ENCODE measurements at places on chromosomes 5 and 9.

- peak; percentile 38 for DNase-seq
Measured at GRCh38 chr9:131304676-131305355, 15.3 kb downstream of the PLPP7 start.

GRCh38 chr9:133854765-133855164, 116.6 kb upstream of the SARDH start:
- no peak for DNase-seq

DNA sequence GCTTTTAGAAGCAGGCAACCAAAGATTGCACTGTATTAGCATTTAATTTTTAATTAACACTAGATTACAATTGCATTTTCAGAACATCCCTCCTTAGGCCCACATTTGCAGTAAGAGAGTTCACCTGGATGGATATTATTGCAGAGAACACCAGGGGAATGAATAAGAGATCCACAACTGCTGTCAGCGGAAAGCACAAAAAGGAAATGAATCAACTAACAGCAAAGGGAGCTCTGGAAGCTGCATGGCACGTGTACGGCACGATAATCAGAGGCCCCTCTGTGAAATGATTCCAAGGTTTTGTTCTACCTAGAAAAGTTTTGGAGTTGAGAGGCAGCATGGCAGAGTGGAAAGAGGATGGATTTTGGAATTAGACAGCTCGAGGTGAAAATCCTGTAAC, 361.2 kb upstream of the C9orf72 start:
- no peak for DNase-seq

- DNase-seq = peak; percentile 83
Measured at GRCh38 chr5:55816342-55816741, 34.8 kb upstream of the IL31RA start.

- no peak for DNase-seq
Measured at GRCh38 chr5:135977375-135977928, 22.7 kb upstream of the LECT2 start.

GRCh38 chr5:14581891-14582796, 552 bp downstream of the OTULINL start:
- DNase-seq = peak; percentile 43

GRCh38 chr5:170534177-170534576, 30.4 kb downstream of the KCNIP1 start:
- no peak for DNase-seq

DNA sequence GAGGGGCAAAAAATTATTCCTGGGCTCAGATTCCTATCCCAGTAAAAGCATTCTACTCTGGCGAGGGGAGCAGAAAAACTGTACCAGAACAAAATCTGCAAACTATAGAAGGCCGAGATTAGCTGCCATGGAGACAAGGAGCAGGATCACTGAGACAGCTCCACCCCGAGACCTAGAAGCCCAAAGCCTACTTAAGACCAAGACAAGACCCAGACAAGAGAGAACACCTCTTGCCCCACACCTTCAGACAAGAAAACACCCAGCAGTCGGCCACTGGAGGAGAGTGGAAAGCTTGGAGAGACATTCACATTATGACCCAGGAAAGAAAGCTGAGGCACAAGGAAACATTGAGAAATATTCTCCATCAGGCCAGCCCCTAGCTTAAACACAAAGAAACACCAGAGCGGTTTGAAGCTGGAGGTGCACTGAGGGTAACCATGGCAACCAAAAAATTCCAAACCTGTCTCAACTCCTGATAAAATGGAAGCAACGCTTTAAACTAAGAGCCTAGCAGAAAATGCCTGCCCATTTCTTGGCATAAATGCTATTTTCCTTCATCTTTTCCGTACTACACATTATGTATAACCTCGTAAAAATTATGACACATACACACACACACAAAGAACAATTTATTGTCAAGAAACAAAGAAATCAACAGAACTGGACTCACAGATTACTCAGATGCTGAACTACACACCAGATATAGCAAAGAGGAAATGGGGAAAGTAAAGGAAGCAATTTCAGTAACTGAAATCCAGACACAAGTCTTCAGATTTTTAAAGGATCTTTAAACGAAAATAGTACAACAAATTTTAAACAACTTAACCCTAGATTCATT, 53.8 kb upstream of the FTMT start:
- no peak for DNase-seq

GRCh38 chr5:171420431-171421241, 1.2 kb downstream of the FGF18 start:
- DNase-seq = peak; percentile 89

DNA sequence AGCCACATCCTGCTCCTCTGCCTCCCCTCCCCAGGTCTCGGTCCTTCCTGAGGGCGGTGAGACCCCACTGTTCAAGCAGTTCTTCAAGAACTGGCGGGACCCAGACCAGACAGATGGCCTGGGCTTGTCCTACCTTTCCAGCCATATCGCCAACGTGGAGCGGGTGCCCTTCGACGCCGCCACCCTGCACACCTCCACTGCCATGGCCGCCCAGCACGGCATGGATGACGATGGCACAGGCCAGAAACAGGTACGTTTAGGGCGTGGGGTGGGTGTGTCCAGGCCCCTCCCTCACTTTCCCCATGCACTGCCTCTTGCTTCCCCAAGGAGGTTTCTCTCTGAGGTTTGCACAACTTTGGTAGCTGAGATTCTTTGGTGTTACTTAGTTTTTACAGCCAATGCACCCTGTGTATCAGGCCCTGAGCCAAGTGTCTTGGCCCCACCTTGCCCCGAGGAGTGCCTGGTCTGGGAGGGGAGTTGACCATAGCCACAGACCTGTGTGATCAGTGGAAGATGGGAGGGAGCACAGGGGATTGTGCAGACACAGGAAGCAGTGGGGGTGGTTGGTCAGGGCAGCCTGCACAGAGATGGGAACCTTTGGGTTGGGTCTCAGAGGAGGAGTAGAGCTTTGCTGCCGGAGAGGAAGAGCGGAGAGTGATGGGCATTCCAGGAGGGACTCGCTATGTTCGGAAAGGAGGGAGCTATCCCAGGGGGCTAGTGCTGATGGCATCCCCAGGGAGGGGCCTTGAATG, 50.8 kb downstream of the GSN start:
- no peak for DNase-seq

- peak; percentile 39 for DNase-seq
Measured at GRCh38 chr9:111316796-111317195, 13.2 kb downstream of the OR2K2 start.

- no peak for DNase-seq
Measured at GRCh38 chr9:8713149-8713810, 913.7 kb upstream of the DMAC1 start.

GRCh38 chr5:150567031-150567717, 59.2 kb downstream of the NDST1 start:
- DNase-seq = peak; percentile 93

DNA sequence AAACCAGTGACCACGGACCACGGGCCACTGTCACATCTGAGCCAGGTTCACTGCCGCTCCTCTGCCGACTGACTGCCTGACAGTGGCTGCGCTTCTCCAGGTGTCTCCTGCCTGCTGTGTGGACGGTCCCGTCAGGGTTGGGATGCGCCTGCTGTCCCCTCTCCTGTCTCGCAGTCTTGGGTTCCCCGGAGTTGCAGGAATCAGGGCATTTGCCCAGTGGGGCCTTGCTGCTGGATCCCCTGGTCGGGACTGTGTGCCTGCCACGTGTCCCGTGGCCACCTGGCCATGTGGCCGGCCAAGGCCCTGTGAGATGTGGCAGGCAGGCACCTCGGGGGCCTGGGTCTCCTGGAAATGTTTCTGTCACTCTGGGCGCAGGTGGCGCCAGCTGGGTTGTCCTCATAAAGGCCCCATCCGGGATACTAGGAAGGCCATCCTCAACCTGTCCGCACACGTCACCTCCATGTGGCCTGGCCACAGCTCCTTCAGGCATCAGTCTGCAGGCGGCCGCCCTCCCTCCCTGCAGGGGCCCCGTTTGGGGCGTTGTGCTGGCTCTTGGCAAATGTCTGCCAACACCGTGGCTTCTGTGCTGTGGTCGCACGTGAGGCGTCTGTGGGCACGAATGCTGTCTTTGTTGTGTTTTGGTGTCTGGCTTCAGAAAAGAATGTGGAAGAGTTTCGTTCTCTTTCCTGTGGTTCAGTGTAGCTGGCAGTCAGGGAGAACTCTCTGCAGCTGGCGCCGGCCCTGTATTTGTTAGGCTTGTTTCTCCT, 6.4 kb upstream of the TOR4A start:
- DNase-seq = no peak

DNA sequence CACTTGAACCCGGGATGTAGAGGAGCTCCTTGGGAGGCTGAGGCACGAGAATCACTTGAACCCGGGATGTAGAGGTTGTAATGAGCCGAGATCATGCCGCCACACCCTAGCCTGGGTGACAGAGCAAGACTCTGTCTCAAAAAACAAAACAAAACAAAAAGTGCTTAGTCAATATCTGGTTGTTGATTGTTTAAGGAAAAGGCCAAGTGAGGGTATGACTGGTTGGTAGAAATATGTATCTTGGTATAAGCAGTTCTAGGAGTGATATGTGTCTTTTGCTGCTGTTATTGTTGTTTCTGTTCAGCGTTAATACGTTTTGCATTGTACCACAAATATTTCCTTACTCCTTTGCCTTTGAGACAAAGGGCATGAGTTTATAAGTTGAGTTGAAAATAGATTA, 210.7 kb upstream of the DMRT1 start:
- DNase-seq = peak; percentile 12

DNA sequence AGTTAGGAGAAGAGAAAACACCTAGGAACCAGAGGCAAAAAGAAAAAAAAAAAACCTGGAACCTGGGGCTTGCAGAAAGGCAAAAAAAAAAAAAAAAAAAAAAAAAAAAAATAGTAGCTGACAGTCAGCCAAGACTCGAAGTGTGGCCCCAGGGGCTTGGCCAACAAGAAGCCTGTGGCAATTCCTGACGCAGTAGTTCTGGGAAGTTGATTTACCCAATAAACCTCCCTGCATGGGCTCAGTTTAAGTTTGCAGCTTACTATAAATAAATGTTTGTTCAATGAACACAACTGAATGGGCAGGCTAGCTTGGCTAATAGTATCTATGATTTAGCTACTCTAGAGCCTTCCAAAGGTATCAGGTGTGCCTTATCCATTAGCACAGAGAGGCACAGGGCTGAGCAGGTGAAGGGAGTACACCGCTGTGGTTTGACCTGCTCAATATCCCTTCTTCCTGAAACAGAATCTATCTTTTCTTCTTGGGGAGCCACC, 21.3 kb upstream of the GLRX start:
- peak; percentile 10 for DNase-seq

GRCh38 chr9:734831-735511, 106.5 kb upstream of the DMRT1 start:
- peak; percentile 95 for DNase-seq

- DNase-seq = no peak
Measured at GRCh38 chr9:79757881-79758669, 186.3 kb downstream of the TLE4 start.

DNA sequence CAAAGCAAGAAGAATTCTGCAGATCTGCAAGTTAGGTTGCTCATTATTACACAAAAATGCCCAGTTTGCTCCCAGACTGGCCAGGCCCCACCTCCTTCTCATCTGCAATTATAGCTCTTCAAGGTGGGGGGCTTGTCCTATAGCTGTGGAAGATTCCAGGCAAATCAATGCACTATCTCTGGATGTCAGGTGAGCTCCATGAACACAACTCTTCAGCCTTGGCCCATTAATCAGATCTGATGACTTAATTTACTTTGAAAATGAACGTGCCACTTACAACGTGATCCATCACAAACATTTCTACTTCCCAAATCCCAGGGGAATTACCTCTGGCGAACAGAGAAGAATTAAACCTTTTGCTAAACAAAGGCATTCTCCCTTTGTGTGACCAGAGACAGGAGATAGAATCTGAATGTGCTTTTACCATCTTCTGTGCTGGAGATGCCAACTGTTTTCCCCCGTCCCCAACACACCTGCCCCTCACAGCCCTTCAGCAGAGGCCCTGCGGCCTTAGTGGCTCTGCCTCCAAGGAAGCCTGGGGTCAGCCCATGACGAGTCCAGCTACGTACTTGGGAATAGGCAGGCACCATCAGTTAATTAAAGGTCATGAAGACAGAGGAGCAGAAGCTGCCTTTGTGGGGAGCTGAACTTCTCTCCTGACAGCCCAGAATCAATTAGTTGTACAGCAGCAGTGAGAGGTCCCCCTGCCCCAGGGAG, 60.5 kb downstream of the SNX18 start:
- DNase-seq = no peak

- DNase-seq = no peak
Measured at GRCh38 chr9:81717747-81718077, 28.4 kb upstream of the TLE1 start.

DNA sequence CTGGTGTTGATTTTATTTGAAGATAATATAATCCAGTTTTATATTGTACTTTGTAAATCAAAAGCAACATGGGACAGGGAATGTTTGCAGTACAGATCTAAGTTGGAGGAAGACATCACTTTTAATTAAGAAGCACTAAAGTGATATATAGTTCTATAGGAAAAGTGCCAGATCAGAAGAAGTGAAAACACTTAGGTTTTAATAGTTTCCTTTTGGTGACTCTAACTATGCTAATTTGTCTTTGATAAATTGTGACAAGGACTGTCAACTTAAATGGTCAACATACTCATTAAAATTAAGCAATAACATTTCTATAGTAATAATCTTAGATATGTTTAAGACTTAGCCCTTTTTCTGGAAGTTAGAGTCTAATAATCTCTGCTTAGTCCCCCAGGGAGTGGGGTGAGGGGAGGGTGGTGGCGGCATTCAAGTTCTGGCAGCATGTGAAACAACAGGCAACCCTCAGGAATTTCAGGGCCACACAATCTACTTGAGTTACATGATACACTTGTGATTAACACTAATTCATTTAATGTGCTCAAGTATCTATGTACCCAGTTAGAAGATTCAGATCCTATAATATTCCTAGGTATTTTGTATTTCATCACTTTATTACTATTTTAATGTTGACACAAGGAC, 1026.5 kb downstream of the NR2F1-AS1 start:
- DNase-seq = no peak

DNA sequence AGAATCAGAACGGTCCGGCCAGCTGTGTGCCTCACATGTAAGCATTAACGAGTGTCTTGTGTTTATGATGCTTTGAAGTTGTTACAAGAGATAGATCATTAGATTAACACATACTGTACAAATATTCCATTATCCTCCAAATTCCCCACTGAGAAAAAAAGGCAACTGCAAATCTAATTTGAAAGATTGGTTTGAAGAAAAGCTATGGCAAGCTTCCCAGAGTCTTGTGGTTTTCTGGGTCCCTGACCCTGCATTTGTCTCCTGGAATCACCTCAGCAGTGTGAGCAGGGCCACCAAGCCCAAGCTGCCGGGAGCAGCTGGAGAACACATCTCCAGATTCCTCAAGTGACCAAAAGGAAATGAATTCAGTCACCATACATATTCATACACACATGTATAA, 36.9 kb upstream of the ADAMTS16 start:
- no peak for DNase-seq

DNA sequence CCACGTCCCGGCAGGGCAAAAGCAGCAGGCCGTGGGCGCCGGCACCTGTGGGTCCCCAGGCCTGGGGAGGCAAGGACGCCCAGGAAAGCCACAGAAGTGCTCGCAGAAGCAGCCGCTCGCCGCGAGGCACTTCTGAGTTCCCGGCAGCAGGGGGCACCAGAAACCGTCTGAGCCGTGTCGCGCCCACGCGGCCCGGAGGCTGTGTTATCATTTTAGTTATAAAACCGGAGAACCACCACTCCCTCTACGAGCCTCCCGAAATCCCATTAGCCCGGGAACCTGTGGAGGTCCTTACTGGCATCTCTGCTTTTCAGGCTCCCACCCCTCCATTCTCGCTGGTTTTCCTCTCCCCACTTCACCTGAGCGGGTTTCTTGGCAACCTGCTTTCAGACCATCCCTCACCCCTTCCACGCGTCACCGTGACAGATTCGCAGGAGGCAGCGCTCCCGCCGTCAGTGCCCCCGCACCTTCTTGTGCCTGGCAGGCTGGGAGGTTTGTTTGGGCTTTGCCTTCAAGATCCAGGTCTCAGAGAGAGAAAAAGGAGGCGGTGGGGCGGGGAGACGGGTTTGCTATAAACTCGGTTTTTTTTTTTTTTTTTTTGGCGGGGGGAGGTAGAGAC, 2.3 kb downstream of the GDNF start:
- peak; percentile 96 for DNase-seq

Data from adipocyte (in vitro differentiated cells).